ENCODE measurements at places on chromosomes 6 and 20.

- DNase-seq = no peak
Measured at GRCh38 chr6:19368511-19368910, 468.7 kb upstream of the ID4 start.

- no peak for DNase-seq
Measured at GRCh38 chr6:16392010-16392409, 153.6 kb downstream of the GMPR start.

- no peak for DNase-seq
Measured at GRCh38 chr6:154139892-154140291, 100.9 kb downstream of the OPRM1 start.

DNA sequence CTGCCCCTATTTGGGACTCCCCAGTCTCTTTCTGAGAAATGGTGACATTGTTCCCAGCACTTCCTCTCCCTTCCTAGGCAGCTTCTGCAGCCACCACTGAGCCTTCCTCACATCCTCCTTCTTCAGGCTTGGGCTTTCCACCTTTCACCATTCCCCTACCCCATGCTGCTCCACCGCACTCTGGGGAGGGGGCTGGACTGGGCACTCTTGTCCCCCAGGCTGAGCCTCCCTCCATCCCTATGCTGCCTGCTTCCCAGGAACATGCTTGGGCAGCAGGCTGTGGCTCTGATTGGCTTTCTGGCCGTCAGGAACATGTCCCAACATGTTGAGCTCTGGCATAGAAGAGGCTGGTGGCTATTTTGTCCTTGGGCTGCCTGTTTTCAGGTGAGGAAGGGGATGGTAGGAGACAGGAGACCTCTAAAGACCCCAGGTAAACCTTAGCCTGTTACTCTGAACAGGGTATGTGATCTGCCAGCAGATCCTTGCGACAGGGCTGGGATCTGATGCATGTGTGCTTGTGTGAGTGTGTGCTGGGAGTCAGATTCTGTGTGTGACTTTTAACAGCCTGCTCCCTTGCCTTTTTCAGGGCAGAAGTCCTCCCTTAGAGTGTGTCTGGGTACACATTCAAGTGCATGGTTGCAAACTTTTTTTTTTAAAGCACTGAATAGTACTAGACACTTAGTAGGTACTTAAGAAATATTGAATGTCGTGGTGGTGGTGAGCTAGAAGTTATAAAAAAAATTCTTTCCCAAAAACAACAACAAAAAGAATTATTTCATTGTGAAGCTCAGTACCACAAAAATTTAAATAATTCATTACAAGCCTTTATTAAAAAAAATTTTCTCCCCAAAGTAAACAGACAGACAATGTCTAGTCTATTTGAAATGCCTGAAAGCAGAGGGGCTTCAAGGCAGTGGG is 2.1 kb upstream of the CDKN1A start:
- DNase-seq = no peak

GRCh38 chr20:34199183-34199582 is 42.0 kb upstream of the ASIP start:
- no peak for DNase-seq

DNA sequence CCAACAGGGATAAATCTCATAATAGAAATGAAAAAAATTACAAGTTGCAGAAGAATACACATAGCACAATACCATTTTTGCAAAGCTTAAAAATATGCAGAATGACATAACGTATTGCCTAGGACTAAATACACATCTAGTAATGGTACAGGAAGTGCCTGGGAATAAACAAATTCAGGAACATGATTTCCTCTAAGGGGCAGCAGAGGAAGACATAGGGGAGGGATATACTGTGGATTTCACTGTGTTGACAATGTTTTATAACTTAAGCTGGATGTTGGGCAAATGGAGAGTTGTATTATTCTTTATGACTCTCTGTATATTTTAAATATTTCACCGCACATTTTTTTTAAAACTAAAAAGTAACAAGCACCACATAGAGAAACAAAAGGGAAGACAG is 5.6 kb upstream of the GLO1 start:
- DNase-seq = no peak

- DNase-seq = no peak
Measured at GRCh38 chr6:89073014-89073620, 7.4 kb upstream of the PNRC1 start.

DNA sequence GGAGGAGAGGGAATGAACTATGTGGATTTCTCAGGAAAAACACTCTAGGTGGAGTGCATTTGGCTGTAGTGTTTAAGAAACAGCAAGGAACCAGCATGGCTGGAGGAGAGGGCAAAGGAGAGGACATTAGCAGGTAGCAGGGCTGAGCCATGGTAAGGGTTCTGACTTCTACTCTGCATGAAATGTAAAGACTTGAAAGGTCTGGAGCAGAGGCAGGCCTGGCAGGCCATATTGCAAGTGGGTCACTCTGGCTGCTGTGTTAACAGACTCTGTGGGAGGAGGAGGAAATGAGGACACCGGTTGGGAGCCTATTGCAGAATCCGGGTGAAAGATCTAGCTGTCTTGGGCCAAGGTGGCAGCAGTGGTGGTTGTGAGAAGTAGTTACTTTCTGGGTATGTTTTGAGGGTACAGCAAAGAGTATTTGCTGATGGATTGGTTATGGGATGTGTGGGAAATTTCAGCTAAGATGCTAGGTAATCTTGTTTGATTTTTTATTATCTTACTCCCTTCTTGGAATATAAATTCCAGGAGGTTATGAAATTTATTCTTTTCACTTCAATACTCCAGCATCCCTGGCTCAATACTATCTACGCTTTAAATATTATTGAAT is 115.9 kb upstream of the BCLAF1 start:
- no peak for DNase-seq

GRCh38 chr6:90110971-90111370 is 185.7 kb downstream of the BACH2 start:
- peak; percentile 9 for DNase-seq

- DNase-seq = no peak
Measured at GRCh38 chr6:64990652-64991304, 716.2 kb downstream of the EYS start.

DNA sequence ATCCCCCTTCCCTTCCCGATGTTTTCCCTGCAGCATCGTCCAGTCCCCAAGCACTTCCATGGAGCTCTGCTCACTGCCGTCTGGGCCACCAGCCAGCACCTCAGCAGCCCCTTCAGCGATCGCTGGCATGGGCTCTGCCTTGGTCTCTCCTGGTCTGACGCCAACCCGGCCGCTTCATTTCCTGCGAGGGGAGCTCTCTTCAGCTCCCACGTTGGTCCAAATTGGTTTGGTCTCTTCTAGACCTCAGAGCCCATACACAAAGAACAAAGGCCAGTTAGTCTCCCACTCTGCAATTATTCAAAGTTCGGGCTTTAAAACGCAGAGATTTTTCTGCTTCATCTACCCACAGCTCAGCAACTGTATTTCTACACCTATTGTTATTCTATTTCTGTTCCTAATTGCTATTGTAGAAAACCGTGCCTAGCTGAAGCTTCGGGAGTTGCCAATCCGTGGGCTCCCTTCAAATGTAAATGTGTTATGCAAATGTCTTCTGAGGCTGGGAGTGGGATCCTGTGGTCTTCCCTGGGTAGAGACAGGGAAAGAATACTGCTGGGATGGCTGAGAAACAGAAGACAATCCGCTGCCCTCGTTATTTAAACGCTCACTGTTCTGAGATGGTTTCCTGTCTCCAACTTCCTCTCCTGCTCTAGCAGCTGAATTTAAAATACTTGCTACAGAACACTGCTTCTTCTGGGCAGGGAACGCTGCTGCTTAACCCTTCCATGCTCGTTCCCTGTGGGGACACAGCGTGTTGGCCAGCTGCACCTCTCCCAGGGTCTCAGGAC is 154.2 kb upstream of the QKI start:
- no peak for DNase-seq

- no peak for DNase-seq
Measured at GRCh38 chr20:48019496-48019895, 234.2 kb upstream of the SULF2 start.
